ENCODE measurements at places on chromosomes 5 and 9.

DNA sequence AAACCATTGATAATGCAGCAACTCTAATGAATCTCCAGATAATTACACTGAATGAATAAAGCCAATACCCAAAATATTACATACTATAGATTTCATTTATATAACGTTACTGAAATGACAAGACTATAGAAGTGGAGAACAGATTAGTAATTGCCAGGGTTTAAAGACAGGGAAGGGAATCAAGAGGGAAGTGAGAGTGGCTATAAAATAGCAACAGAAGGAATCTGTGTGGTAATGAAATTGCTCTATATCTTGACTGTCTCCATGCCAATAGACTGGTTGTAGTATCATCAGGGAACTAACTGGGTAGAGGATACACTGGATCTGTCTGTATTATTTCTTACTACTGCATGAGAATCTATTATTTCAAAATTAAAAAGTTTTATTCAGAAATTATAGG is 396.5 kb upstream of the RPS23 start:
- DNase-seq, result no peak

GRCh38 chr5:167831754-167832504 is 459.5 kb upstream of the WWC1 start:
- DNase-seq, result no peak

DNA sequence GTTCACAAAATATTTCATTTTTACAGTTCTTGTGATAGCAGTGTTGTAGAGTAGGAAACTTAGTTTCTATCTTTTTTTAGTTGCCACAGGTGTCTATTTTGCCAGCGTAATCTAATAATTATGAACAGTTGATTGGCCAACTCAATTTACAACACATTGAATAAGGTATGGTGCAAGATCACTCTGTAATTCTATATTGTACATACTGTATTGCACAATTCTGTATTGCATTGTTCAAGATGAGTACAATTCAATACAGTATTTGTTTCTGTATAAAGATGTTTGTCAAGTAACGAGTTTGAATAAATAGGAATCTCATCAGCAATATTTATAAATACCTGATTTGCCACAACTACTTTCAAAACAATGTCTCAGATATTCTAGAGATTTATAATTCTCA is 64.2 kb upstream of the HTR1A start:
- DNase-seq, result no peak

DNA sequence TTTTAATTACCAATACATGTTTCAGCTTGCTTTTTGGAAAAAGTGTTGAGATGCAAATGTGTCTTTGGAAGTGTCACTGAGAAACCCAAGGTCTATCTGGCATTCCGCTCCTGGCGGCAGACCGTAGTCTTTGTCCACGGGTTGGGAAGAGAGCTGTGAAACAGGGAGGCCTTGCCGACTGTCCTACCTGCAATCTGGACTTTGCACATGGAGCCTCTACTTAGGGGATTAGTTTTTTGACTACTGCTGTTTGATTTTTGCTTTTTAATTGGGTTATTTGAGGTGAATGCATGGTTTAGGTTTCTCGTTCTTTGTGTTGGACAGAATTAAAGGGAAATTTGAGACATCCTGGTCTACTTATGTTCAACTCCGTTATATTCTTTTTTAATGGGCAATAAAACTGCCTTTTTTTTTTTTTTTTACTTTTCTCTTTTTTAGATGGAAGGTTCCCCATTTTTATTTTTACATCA is 25.7 kb downstream of the TRIO start:
- no peak for DNase-seq

- no peak for DNase-seq
Measured at GRCh38 chr5:53892224-53892623, 331.8 kb downstream of the NDUFS4 start.

- no peak for DNase-seq
Measured at GRCh38 chr5:95159603-95160002, 125.3 kb downstream of the MCTP1 start.

DNA sequence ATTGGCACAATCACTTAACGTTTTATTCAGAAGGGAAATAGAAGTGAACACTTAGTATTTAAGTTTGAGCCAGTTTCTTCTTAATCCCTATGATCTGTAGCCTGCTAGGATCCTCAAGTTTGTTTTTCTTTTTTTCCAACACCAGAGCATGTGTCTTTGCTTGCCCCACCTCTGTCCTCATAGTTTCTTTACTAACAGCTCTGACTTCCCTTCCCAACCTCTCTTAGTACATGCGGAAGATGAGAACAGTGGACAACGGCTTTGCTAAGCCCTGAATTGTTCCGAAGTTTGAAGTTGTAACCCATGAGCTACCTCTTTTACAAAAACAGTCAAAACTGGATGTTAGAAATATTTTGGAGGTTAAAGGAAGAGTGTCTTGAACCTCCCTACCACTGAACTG is 61.7 kb upstream of the TAF11L2 start:
- DNase-seq, result no peak

DNA sequence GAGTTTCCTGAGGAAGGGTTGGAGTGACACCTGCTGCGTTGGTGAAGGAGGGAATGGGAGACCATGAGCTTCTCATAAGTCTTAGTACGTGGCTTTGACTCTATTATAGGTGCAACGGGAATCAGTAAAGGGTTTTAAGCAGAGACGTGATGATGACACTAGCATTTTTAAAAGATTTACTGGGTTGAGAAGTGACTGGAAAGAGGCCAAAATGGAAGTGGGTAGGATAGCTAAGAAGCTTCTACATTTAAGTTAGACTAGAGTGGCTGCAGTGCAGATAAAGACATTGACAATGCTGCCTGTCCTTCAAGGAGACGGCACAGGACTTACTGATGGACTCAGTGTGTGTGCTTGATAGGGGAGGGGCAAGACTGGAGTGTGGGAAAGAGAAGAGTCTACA is 6.2 kb downstream of the GAPT start:
- DNase-seq, result no peak

- no peak for DNase-seq
Measured at GRCh38 chr9:88816141-88816540, 175.1 kb upstream of the S1PR3 start.

DNA sequence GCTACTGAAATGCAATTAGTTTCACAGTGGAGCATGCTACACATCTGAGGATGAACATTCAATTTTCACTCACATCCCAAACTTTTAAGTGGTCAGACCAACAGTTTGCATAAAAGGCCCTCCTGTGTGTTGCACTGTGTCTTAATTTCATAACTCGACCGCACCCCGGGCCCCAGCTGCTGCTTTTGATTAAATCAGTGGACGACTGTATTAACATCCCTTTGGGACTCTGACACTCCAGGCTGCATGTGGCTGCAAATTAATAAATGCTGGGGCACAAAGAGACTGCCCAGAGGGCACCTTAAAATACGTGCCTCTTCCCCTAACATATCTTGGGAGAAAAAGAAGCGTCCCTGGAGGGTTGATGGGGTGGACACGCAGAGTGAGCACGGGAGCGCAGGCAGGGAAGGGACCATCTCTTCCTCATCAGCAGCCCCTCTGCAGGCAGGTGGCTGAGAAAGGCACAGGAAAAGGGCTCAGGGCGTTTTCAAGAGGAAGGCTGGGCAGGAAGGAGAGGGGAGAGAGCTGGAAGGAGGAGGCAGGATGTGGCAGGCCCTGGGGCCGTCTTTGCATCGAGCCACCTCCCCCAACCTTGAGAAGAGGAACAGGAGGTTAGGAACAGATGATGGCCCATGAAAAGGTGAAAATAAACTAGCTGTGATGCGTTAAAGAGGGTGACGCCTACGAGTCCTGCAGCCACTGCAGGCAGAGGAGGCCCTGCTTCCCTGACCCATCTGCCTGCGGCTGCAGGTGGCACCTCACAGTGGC is 18.6 kb downstream of the MED10 start:
- no peak for DNase-seq

- no peak for DNase-seq
Measured at GRCh38 chr9:129889122-129889940, 54.1 kb downstream of the USP20 start.

GRCh38 chr9:78515108-78515507 is 218.2 kb downstream of the PSAT1 start:
- DNase-seq, result no peak

GRCh38 chr5:103224118-103224893 is 34.3 kb upstream of the MACIR start:
- DNase-seq, result peak; percentile 62

- DNase-seq, result no peak
Measured at GRCh38 chr5:170010595-170010994, 30.3 kb upstream of the INSYN2B start.

- no peak for DNase-seq
Measured at GRCh38 chr5:115295777-115296123, 704 bp downstream of the CCDC112 start.

DNA sequence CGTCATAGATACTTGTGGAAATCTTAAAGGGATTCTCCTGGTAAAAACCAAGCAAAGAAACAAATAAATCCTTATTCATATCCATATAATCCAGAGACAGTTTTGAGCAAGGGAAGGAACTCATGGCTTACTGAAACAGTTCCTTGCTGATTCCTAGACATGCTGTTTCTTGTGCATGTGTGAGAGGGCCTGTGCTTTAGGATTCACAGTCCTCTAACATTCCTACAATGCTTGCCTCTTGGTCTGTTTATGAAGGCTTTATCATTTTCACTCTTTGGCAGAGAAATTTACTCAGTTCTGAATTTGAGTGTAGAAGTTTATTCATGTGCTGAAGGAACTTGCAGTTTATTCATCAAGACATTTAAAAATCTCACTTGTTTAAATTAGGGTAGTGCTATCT is 123.4 kb downstream of the RPS23 start:
- no peak for DNase-seq

DNA sequence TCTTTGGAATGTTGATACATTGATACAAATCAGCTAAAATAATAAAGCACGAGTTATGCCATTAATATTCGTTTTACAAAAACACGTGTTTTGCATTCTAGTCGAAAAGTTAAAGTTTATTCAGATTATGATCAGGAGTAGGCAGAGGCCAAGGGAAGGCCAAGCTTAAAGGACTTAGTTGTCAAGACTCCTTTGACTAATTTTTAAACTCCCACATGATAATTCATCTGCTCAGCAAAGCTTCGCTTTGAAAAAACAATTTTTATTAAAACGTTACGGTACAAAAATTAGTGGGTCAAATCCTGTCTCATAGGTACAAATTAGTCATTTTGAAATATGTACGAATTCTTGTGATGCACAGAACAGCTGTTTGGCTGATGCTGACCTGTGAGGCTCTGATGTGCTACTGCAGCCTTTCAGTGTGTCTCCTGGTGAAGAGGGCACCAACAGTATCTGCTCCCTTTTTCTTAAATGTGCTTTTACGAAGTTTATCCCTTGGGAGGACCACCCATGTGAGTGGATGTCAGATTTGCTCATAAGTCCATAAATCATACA is 23.0 kb upstream of the NR3C1 start:
- DNase-seq, result no peak

DNA sequence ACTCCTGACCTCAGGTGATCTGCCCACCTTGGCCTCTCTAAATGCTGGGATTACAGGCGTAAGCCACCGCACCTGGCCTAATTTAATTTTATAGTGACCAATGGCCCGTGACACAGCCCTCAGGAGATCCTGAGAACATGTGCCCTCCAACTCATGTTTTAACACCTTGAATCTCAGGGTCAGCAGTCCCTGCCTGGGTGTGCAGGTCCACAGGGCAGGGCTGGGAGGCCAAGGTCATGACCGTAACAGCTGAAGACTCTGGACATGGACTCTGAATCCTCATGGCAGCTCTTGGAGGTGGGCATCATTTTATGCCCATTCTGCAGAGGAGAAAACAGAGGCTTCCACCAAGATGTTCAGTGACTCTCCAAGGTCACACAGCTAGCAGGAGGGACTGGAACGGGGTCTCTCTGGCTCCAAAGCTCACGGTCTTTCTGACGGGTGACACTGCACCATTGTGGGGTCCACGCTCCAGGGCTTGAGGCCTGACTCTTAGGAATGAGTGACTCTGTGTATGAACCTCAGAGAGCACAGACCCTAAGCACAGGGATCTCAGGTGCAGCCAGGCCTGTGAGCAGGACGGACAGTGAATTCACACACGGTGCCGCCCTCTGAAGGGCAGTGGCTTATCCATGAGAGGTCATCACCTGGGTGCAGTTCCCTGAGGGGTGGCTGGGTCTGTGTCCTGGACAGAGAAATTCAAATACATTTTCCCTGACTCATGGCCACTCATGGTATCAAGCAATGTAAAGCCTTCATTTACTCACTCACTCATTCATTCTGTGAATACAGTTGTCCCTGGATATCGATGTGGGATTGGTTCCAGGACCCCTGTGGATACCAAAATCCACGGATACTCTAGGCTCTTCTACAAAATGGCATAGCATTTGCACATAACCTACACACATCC is 32.8 kb upstream of the LAMC3 start:
- no peak for DNase-seq

DNA sequence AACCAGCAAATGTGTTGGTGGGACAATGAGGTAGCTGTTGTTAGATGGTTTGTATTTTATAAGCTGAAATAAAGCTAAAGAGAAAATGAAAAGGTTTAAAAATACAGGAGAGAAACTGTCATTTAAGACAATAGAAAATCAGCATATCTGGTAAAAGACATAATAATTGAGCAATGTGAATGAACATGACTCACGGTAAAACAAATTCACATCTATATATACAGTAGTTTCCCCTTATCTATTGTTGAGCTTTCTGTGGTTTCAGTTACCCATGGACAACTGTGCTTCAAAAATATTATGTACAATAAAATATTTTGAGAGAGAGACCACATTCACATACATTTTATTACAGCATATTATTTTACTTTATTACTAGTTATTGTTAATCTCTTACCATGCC is 1649.8 kb downstream of the EFNA5 start:
- no peak for DNase-seq

DNA sequence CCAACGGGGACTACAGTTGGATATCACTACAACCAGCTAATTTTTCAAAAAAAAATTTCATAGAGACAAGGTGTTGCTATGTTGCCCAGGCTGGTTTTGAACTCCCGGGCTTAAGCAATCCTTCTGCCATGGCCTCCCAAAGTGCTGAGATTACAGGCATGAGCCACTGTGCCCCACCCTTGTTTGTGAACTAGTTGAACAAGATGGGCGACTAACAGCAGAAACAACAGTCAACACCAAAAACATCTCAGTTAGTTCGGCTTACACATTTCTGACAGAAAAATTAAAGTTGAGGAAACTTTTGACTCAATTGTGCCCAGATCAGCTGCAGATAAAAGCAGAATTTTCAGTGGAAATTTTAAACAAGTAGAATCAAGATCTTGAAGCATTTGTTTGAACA is 470.1 kb downstream of the TLE4 start:
- DNase-seq, result no peak

DNA sequence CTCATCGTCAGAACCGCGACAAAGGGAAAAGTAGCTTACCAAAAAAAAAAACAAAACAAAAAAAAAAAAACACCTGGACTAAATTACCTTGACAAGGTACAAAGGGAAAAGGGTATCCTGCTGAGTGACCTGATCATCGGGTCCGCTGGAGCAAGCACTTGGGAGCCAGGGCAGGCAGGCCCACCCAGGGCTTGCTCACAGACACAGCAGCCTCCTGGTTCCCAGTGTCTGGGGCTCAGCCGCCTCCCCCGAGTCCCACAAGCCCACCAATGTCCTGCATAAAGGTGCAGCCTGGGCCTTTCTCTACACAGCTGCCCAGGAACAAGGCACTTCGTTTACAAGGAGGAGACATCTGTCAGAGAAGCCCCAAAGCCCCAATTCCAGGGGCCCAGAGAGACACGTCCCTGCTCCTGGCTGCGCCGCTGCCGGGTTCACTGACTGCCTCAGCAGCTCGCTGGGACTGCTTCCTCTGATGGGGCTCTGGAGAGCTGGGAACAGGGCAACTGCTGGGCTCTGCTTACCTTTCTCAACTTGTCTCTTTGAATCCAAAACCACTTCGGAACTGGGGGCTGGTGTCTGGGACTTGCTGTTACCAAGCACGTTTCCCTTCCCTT is 63.4 kb downstream of the GOLM1 start:
- DNase-seq, result no peak
